ENCODE measurements at places on chromosomes 4 and X.

- DNase-seq: no peak
These were observed 72.2 kb upstream of the VBP1 start for GRCh38 chrX:155143959-155144548.

GRCh38 chrX:150761176-150761818 is 68.1 kb downstream of the MTMR1 start:
- no peak for DNase-seq

GRCh38 chr4:141132072-141132708 is 1.1 kb downstream of the RNF150 start:
- no peak for DNase-seq

DNA sequence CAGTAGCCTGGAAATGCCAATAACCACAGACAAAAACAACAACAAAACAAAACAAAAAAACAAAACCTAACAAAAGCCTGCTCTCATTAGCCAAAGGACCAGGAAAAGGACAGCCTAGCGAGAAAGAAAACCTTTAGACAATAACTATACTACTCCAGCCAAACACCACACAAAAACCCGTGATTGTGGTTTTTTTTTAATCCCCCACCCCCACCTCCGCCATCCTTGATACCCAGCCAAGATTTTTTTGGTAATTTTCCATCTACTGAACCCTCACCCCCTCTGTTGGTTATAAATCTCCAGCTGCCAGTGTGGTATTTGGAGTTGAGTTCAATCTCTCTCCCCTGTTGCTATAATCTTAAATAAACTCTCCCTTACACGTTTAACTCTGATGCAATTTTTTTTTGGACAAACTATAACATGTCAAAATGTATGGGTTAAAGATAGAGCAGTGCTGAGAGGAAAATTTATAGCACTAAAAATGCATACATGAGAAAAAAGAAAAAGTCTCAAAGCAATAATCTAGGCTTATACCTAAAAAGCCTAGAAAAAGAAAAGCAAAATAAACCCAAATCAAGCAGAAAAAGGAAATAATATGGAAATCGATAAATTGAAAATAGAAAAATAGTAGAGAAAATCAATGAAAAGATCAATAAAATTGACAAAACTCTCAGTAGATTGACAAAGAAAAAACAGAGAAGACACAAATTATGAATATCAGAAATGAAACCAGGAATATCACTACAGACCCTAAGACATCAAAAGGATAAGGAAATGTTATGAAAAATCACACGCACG is 83.7 kb downstream of the NAT8L start:
- DNase-seq: no peak

DNA sequence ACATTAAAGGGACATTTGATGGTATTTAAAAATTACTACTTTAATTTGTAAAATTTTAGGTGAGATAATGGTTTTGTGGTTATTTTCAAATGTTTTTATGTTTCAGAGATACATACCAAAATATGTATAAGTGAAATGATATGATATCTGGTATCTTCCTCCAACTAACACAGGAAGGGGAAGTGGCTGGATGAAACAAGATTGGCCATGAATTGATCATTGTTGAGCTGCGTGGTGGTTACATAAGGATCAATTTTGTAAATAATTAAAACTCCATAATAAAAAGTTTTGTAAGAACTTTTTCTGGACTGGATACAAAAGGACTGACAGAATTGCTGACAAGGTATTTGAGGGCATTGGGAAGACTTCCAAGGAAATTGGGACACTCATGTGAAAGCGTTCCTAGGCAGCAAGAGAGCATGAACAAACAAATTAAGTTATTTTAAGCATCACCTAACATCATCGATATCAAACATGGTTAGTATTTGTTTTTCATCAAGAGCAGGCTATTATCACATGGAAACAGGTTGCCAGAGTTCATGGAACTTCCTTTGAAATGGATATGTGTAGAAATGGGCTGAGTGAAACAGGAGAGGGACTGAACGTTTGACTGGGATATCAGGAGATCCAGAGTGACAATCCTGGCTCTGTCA is 4.4 kb upstream of the PGM2 start:
- no peak for DNase-seq

Data from stimulated activated CD8-positive, alpha-beta memory T cell treated with anti-CD3 and anti-CD28 coated beads, Interleukin-7, amount 100 ng/mL, for 1 hour (primary cell).